ENCODE measurements at places on chromosomes 4 and X. TPM values are rescaled to one million over a fixed set of nuclear protein-coding genes. Genes with fewer than 3 reads are reported as not detected.
A peak's percentile ranks its signal among the peaks of the same experiment; 100 is the strongest.

DNA sequence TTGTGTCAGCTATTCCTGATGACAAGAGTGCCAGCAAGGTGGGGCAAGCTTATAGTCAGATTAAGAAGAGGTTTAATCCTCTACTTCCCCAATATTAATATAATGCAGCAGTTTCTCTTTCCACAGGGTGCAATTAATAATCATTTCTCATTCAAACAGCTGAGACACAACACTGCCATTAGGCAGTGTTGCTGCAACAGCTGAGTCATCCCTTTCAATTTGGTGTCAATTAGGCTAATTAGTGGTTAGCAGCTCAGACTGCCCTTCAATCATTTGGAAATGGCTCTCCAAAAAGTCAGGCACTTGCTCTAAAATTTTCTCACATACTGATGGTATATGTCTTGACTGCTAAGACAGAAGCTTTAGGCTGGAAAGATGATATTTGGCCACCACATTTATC lies 265.7 kb upstream of the FAM241A start:
- no peak for DNase-seq

DNA sequence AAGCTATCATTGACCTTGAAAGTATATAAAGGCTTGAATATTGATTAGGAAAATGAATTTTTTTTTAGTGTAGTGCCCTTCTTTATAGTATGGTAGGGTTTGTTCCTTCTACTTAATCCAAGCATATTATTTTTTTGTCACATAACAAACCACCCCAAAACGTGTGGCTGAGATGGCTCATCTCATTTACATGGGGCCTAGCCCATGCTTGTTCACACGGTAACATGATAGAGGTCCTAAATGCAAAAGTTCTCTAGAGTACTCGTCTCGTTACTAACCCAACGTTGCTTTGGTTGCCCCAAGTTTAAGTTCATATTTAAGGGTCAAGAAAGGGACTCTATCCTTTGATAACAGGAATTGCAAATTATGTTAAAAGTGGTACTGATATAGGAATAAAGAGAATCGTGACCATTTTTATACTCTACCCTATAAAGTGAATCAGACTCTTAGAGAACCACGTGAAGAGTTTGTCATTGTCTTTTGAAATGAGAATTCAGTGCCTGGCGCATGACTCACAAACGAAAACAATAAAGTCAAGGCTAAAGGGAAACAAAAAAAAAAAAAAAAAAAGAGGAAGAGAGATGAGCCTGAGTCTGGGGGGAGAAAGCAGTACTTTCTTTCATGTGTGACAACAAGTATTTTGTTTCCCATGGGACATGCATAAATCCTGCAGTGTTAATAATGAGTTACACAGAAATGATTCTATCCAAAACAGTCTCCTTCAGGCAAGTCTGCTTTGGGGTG lies 402.8 kb upstream of the NWD2 start:
- DNase-seq: no peak

DNA sequence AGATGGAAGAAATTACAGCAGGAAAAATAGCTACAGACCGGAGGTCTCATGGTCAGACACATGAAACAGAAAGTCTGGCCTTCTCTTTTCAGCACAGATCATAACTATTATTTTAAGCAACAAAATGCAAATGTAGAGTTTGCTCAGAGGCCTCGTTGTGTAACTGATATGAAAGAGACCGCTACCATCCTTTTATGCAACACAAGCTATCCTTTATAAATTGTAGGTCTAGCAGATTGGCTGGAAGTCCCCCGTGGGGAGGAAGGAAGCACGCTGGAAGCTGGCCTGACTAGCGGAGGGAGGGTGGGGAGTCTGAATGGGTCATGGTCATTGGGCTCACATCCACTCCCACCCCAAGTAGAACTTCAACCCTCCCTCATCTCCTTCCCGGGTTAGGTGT lies 27.7 kb downstream of the DMP1 start:
- no peak for DNase-seq

GRCh38 chr4:151166636-151167035 lies 67.2 kb downstream of the RPS3A start:
- no peak for DNase-seq

DNA sequence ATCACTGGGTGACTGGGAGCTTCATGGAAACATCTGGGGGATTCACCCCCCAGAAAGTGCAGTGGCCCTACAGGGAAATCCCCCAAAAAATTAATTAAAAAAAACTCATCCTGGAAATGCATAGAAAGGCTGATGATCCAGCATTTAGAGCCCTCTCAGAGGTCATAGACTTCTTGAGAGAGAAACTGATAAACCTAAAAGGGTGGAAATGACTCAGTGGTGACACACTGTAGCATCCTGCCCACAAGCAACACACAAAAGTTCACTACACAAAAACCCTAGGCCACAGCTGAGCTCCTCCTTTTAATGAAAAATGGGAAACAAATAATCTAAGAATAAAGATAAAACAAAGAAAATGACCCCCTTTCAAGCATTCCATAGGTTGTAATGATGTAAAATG lies 911.5 kb downstream of the GLUD2 start:
- no peak for DNase-seq

DNA sequence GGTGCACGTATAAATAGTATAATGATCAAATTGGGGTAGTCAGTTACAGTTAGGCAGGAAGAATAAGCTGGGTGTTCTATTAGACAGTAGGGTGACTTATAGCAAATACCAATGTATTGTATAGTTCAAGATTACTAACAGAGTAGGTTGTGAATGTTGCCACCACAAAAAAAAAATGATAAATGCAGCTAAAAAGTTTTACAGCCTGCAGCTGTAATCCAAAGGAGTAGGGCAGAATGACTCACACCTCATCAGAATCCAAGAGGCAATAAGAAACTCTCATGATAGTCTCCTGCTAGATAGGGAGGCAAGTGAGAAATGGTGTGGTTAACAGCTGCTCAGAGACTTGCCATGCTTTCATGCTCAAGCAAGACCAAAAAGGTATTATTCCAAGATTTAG lies 19.6 kb upstream of the TCEAL4 start:
- DNase-seq: no peak

DNA sequence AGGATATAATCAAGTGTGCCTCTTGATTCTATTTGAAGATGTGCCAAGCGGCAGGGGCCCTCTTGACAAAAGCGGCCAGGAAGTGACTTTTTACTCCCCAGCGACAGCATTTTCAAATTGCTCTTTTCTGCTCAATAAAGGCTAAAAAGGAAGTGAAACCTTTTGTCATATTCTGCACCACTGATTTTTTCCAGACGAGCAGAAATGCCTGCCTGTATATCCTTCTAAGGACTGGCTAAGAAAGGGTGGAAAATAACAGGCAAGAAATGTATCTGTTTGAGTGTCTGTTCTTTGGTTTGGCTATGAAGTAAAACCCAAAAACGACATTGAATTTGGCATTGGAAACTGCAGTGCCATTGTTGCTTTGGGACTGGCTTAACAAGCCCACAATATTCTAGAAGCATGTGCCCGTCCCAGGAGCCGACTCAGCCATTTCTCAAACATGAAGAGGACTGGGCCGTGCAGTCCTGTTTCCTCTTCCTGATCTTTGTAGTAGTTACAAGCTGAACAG lies 25.4 kb downstream of the TMSB4X start:
- DNase-seq: no peak

DNA sequence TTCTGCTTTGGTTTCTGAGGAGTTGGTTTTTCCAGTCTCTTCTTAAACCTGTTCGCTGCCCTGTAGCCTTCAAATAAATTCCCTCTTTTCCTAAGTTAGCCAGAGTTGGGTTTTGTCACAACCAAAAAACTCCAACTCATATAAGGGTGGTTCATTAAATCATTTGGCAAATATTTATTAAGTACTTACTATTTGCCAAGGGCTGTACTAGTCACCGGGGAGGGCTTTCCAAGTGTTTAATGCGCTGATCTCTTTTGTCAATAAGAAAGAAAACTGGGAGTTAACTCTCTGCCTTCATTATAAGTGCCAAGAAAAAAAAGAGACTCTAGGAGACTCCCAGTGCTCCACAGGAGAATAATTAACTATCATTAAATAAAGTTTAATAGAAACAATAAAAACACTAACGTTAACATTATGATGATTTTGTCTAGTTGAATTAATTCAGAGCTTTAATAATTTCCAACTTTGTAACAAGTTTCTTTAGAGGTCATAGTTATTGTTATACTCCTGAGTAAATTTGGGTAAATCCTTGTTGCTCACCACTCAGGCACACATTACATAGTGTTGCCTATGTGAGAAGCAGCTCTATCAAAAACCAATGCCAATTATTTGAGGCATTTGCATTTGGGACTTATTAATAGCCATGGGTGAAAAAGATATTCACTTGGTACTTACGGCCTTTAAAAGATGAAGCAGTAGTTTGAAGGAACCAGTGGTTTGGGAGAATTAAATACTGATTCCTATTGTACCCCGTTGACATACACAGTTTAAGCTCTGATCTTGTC lies 122.5 kb upstream of the TEX13D start:
- peak; percentile 10 for DNase-seq

- no peak for DNase-seq
Measured at GRCh38 chr4:52292245-52292644, 241.1 kb downstream of the SPATA18 start.

DNA sequence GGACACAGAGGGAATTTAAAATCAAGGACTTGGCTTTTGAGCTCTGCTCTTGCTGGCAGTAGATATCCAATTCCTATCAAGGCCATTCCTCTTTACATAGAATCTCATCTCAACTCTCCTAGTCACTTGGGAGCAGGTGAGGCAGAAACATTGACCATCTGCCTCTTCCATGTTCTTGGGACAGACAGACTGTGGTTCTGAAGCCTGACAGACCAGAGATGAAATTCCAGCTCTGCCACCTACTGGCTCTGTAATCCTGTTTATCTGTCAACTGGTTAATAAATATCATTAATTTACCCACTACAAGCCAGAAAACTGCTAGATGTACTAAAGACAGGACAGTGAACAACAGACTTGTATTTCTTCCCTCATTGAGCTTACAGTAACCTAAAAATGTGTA lies 300.8 kb downstream of the ADGRL3 start:
- peak; percentile 69 for DNase-seq

DNA sequence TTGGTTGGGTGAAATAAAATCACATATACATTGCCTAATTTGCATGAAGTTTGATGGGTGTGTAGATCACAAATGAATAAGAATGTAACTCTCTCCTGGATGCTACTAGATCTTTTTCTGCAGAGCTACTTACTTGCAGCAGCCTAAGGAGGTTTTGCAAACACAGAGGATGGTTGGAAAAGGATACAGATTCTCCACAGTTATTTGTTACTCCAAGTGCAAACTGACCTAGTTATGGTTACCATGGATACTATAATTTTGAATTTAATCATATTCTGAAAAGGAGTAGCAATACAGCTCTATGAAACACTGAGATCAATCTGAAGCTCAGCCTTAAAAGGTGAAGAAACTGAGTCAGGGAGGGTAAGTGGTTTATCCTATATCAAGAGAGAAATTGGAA lies 9.1 kb upstream of the ARHGEF38 start:
- no peak for DNase-seq

DNA sequence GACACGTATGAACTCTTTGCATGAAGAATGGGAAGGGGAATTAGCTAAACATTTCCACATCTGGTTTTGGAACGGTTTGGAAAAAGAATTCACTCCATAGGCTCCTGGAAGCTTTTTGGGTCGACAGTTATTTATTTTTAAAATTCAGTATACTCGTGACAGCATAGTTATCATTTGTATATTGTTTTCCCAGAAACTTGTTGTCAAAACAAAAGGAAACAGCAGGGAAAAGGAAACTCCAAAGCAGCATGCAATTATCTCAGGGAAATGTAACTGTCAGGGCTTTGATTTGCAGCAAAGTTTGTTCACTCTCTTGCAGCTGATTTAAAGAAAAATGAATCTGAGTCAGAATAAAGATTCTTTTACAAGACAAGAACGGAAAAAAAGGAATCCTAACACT lies 86.5 kb downstream of the PLAC1 start:
- DNase-seq: no peak

GRCh38 chr4:78612398-78613178 lies 61.0 kb downstream of the ANXA3 start:
- DNase-seq: peak; percentile 69

- no peak for DNase-seq
Measured at GRCh38 chr4:130074096-130074495, 978.1 kb downstream of the C4orf33 start.

- peak; percentile 2 for DNase-seq
Measured at GRCh38 chrX:30888526-30889146, 418 bp downstream of the TAB3 start.

DNA sequence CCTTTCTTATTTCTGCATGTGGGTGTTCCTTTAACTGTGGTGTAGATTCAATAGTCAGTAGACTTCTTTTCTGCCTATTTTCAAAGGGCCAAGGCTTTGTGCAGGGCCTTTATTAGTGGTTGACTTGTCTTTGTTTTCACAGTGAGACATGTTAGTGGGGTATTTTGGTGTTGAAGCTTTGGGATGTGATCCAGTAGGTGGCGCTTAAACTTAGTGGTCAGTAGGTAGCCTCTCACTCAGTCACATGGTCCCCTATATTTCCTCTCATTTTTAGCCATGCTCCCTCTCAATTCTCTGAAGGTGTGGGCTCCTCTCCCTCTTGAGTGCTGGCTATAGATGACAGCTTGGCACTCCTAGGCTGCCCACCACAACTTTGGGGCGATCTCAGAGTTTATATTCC lies 23.4 kb upstream of the SLC10A7 start:
- peak; percentile 49 for DNase-seq

The GPRASP1 gene
- total RNA-seq: 0.23 TPM

The TMPRSS11A gene
- total RNA-seq: not detected

The NWD2 gene
- total RNA-seq: 0.33 TPM

The UGT2B7 gene
- total RNA-seq: 0.08 TPM

The C4orf51 gene
- not detected for total RNA-seq
